Substantia nigra (tissue), 51 donors: ENCODE measurements at places on chromosomes 2 and 18.

DNA sequence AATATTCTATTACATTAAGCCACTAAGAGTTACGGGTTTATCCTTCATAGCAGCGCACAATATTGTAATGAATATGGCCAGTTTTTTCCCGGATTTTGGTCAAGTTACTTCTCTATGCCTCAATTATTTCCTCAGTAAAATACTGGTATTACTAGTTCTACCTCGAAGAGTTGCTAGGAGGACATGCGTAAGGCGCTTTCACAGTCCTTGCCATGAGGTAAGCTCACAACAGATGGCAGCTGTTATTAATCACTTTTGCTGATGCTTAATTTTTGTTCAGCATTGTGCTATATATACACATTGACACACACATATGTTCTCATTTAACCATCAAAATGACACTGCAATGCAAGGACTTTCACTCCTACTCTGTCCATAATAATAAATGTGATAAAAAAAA lies 101.5 kb downstream of the SCG2 start:
- DNase-seq: no peak

GRCh38 chr2:214515111-214515510 lies 104.3 kb downstream of the VWC2L start:
- no peak for DNase-seq

DNA sequence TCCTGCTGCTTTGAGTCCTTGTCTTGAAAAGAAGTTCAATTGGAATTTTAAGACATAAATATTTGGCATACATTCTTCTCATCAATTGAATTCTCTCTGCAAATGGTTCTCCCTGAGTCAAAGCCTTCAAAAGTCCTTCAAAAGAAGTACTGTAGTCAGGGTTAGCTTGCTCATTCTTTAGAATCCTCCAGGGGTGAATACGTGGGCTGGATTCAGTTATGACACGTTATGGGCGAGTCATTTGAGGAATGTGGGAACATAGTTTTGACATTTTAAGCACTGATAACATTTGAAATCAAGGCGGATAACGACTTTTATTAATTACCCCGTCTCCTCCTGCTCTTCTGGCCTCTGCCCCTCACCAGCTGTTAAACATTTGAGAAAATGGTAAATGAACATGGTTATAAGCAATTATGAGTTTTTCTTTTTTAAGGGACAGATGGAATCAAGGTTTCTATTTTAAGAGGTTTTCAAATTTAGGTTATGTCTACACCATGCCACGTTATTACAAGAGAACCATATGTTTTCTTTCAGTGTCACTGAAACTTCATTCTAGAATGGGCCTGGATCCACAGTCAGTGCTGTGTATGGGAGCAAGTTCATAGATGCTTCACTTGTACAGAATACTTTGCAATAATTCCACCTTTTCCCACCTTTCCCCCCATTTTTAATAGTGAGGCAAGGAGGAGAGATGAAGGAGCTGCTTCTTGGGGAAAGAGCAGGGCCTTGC lies 273.1 kb downstream of the TSN start:
- no peak for DNase-seq

- DNase-seq: peak; percentile 29
Observed at GRCh38 chr2:20595439-20596192, 55.3 kb downstream of the HS1BP3 start.

GRCh38 chr18:35804377-35804776 lies 168.1 kb upstream of the RMP24 start:
- DNase-seq: no peak

GRCh38 chr2:78775291-78775690 lies 250.2 kb upstream of the REG3G start:
- DNase-seq: no peak

- DNase-seq: no peak
Observed at GRCh38 chr2:239970004-239970623, 55.0 kb downstream of the NDUFA10 start.

DNA sequence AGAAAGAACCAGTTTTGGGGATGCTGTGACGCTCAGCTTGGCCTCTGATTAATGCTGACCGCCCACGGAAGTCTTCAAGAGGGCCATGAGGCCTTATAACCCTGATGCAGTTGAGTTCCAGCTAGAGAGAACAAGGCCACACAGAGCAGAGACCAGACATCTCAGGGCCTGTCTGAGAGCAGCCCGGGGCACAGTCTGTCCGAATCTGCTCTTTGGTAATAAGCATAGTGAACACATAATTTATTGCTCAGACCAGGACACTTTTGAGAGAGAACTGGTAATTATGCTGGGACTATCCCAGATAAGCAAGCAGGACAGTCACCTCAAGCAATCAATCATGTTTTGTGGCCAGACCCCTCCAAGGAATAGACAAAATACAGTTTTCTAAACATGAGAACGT lies 68.5 kb downstream of the STPG4 start:
- no peak for DNase-seq

DNA sequence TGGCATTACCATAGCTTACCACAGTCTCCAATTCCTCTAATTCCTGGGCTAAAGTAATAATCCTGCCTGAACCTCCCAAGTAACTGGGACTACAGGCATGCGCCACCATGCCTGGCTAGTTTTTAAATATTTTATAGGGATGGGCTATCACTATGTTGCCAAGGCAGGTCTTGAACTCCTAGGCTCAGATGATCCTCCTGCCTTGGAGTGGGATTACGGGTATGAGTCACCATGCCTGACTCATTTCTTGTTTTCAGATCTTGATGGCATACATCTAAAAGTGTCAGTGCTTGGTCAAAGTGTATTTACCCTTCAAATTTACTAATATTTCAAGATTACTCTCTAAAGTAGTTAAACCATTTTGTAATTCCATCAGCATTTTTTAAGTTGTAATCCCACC lies 9.4 kb upstream of the SOCS6 start:
- DNase-seq: no peak

DNA sequence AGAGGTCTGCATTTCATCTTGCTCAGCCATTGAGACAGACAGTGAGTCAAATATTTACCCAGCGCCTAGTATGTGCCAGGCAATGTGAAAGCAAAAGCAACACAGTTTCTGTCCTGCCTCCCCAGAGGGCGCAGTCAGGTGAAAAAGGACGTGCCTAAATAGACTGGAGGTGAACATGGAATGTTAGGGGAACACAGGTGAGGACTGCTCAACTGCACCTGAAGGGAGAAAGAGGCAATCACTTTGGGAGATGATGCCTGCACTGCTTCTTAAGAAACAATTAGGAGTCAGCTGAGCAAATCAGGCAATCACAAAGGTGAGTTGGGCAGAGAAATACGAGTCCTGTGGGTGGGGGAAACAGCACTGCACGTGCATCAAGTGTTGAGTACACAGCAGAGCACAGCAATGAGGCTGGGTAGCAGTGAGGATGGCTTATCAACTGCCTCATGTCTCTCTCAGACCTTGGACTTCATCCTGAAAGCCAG lies 218.3 kb upstream of the SMAD7 start:
- DNase-seq: no peak

- no peak for DNase-seq
Observed at GRCh38 chr2:233061591-233062450, 1.7 kb downstream of the INPP5D start.

DNA sequence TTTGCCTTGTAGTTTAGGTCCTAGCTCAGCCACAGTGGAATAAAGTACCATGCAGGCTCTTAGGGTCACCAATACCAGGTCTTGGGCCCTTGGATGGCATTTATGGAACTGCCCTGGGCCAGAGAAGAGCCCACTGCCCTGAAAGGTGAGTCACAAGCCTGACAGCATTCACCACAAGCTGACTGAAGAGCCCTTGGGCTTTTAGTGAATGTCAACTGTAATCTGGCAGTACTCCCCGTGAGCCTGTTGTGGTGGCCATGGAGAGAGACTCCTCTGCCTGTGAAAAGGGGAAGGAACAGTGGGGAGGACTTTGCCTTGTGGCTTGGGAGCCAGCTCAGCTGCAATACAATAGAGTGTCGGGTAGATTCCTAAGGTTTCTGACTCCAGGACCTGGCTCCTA lies 1389.7 kb downstream of the DSC3 start:
- no peak for DNase-seq

- no peak for DNase-seq
Observed at GRCh38 chr2:134634054-134634753, 84.6 kb downstream of the TMEM163 start.

DNA sequence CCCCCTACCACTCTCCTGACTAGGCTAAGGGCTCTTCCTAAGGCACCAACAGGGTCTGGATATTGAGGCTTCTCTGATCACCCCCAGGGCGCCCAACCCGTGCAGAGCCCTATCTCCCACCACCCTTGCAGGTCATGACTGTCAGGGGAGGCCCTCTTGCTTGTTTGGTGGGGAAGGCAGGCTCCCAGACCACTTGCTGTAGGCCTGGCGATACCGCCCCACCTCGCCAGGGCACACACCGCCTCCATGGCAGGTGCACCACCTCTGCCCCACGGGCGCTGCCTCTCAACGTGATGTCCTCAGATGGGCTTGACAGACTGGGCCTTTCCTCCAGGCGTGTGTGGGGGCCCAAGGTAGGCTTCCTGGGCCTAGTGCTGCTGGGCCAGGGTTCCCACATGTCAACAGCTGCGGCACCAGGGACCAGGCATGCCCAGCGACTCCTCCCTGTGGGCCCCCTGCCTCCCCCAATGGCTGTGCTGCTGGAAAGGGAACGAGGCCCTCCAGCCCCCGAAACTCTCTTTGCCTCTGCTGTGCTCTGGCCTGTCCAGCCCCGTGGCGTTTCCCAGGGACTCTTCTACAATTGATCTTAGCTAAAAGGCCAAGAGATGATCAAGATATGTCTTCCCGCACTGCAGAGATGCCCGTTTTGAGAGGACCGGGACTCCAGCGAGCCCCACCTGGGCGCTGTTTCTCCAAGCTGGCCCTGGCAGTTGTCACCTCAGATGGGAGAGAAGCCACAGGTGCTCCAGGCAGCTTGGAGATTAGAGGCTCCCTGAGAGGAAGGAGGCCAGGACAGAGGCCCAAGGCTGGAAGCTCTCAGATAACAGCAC lies 7.5 kb downstream of the NPPC start:
- DNase-seq: no peak

DNA sequence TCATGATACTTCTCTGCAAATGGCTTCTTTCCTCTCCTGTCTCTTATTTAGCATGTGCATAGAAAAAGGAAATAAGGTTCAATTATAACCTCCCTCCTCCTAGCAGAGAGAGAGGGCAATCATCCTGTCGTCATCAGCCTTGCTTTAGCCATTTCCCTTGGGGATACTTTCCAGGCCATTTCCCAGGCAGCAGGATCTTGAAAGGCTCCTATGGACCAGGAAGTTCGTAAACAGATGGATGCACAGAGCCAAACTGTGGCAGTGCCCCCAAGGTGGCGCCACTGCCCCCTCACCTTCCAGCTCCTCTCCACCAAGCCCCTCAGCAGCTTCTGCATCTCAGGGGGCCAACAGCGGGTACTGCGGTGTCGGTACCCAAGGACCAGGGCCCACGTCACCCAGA lies 157.4 kb downstream of the DTNA start:
- no peak for DNase-seq

DNA sequence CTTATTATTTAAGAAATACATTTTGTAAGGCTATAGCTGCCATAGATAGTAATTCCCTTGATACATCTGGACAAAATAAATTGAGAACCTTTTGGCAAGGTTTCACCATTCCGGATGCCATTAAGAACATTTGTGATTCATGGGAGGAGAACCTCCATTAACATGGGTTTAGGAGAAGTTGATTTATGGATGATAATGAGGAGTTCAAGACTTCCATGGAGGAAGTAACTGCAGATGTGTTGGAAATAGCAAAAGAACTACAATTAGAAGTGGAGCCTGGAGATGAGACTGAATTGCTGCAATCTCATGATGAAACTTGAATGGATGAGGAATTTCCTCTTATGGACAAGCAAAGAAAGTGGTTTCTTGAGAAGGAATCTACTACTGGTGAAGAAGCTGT lies 17.3 kb downstream of the PHLPP1 start:
- DNase-seq: no peak

DNA sequence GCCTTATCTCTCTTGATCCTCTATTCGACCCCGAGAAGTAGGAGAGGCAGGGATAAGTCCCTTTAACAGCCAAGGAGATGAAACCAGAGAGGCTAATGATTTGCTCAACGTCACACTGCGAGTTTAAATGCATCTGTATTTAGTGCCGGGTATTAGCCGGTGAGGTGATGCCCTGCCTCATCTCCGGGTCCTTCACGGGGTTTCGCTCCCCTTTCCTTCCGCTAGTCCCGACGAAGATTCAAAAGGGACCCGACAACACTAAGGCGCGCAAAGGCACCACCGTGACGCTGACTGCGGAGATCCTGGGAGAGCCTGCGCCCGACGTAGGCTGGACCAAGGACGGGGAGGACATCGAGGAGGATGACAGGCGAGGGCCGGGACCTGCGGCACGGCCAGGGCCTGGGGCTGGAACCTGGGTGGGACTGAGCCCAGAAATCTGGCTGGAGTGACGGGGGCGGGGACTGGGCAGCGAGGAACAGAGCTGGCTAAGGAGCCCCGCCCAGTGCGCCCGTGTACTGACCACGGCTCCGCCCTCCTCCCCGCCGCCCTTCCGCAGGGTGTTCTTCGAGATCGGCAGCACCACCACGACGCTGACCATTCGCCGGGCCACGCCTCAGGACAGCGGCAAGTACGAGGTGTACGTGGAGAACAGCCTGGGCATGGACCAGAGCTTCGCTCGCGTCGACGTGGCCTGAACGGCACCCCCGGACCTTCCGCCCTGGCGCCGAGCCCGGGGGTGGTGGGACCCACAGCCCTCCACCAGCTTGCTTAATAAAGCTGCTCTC lies 1.0 kb upstream of the GMPPA start:
- DNase-seq: peak; percentile 80

DNA sequence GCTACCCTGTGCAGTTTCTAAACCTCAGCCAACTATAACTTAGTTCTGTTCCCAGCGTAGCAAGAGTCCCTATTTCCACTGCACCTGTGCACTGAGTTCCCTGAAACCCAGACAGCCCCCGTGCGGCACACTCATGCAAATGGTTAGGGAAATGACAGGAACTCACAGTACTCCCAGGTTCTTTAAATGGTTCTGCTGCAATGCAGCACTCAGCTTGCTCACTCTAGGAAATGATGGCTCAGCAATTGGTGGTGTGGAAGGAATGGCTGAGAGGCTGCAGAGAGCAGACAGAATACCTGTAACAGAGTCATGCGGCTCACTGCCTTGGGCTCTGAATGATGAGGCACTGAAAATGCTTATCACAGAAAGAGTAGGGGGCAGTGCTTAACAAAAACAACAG lies 143.0 kb downstream of the RAD51AP2 start:
- no peak for DNase-seq
